HFFc6 (cell line): ENCODE measurements at places on chromosomes 4 and X.
A peak's percentile ranks its signal among the peaks of the same experiment; 100 is the strongest.

DNA sequence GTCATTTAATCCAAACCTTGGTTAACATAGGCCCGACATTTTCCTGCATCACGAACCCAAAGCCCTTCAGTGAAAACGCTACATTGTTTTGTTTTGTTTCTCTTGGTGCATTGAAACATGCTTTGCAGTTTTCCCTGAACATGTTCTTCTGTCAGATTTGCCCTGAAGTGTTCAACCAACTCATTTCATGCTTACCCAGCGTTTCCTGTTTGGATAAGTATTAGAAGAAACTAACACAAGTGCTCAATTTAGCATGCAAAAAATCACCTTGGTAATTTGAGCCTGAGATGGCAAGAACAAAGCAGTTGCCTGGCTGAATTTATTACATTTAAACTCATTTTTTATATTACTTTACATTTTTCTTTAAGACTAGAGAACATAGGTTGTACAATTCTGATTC, 160.1 kb upstream of the VCX3A start:
- no peak for DNase-seq

GRCh38 chr4:42392436-42392835, 4.9 kb upstream of the SHISA3 start:
- no peak for DNase-seq

GRCh38 chrX:352181-352580, 33.6 kb upstream of the GTPBP6 start:
- DNase-seq: no peak

- no peak for DNase-seq
Measured at GRCh38 chr4:154616287-154616686, 3.8 kb upstream of the FGG start.

GRCh38 chr4:184890499-184890898, 64.7 kb upstream of the ACSL1 start:
- no peak for DNase-seq

GRCh38 chr4:143554728-143555597, 41.5 kb downstream of the SMARCA5 start:
- DNase-seq: no peak

DNA sequence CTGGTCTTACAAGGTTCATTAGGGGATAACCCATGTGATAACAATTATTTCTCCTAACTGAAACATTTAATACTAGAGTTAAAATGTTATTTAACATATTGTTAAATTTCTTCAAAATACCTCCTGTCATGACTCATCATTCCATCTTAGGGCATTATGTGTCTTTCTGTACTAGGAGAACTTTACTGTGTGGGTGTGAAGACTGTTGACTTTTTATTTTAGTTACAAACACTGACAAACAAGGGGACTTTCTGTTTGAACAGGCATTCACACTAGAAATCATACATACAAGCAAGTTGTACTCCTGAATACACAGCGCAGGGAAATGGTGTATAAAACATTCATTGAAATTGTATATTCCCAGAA, 175.9 kb downstream of the FBXW7 start:
- peak; percentile 5 for DNase-seq

- DNase-seq: no peak
Measured at GRCh38 chr4:39942507-39942906, 35.2 kb downstream of the PDS5A start.

DNA sequence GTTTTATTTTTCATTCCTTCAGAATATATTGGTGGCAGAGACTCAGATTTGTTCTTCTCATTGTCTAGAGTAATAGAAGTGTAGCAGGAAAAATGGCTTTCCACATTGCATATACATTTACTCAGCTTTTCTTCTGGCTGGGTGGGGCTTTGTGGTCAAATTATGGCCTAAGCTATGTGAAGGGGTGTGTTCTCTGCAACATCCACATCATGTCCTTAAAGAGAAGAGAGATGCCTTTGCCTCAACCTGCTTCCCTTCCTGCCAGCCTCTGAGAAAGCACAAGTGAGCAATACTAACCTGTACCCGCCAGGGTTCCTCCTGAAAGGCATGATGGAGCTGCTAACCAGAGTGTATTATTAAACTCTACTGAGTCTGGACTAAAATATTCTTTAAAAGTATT, 695.6 kb upstream of the FAM241A start:
- no peak for DNase-seq

GRCh38 chrX:44202596-44202995, 140.9 kb downstream of the EFHC2 start:
- no peak for DNase-seq

DNA sequence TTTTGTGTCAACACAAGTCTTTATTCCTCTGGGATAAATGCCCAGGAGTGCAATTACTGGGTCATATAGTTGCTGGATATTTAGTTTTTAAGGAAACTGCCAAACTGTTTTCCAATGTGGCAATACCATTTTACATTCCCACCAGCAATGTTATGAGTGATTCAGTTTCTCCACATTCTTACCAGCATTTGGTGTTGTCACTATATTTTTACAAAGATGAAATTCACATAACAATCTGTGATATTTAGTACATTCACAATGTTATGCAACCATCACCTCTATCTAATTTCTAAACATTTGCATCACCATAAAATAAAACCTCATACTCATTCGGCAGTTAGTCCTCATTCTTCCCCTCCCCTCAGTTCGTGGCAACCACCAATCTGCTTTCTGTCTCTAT, 75.0 kb downstream of the MAMLD1 start:
- DNase-seq: no peak

DNA sequence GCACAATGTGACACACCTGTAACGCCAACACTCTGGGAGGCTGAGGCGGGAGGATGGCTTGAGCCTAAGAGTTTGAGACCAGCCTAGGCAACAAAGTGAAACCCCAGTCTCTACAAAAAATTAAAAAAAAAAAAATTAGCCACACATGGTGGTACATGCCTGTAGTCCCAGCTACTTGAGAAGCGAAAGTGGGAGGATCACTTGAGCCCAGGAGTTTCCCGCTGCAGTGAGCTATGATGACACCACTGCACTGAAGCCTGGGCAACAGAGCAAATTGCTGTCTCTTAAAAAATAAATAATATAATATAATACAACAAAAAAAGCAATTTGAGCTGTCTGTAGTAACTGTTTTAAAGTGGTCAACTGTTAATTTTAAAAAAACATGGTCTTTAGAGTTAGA, 13.2 kb downstream of the SPOCK3 start:
- no peak for DNase-seq

GRCh38 chr4:90198086-90198847, 71.1 kb downstream of the CCSER1 start:
- DNase-seq: no peak

GRCh38 chr4:94390804-94391410, 48.3 kb upstream of the HPGDS start:
- DNase-seq: no peak

GRCh38 chr4:78592088-78592783, 40.7 kb downstream of the ANXA3 start:
- no peak for DNase-seq

GRCh38 chr4:5963611-5964010, 54.6 kb downstream of the C4orf50 start:
- DNase-seq: no peak

- DNase-seq: peak; percentile 81
Measured at GRCh38 chrX:53263597-53264094, 17.7 kb downstream of the IQSEC2 start.

DNA sequence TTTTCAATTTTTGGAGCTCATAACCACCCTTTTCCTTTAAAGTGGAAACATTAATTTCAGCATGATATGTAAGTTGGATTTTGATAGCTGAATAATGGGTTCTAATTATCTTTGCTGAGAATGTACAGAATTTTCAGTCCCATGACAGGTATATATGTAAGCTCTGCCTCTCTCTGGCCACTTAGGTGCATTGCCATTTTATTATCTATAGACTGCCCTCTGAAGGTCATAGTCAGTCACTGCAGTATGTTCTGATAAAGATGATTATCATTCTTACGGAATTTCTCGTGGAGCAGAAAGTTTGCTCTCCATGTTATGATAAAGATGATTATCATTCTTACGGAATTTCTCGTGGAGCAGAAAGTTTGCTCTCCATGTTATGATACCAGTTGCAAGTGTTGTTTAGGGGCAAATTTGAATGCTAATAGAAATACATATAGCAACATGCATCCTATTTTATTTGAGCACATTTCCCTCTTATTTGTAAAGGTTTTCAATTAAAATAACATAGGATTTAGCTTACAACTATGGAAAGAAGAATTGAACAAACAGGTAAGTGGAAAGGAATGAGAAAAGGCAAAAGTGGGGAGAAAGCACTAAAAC, 10.4 kb downstream of the AFP start:
- DNase-seq: peak; percentile 60

DNA sequence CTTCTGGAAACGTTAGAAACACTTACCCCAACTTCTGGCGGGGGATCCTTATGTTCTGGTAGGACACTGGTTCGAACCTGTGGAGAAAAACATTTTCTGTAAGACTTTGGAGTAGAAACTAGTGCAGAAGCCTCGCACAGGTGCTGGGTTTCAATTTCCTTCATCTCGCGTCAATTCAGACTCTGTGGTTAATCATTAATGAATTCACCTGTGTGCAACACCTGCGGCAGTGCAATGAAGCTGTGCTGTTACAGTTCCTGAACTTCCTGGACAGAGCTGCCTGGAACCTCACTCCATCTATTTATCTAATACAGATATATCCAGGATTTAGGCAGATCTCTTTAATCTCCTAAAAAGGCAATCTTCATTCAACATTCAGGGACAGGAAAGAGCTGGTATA, 531.4 kb downstream of the INPP4B start:
- no peak for DNase-seq
